ENCODE measurements at places on chromosomes 11 and 22. TPM values are rescaled to one million over a fixed set of nuclear protein-coding genes. Genes with fewer than 3 reads are reported as not detected.

GRCh38 chr11:95296165-95296564, 65.2 kb upstream of the SESN3 start:
- no peaks in the 10 kb centered on the region for H3K27me3 ChIP-seq
- no peak for DNase-seq
- H3K4me1 ChIP-seq: no peaks in the 10 kb centered on the region

GRCh38 chr11:133467686-133468085, 64.6 kb downstream of the OPCML start:
- no peaks in the 10 kb centered on the region for H3K4me1 ChIP-seq
- H3K4me3 ChIP-seq: no peak overlapping the region
- no peak overlapping the region for H3K27ac ChIP-seq
- peaks cover 4% of the 10 kb centered on the region for H3K27me3 ChIP-seq
- no peak for DNase-seq

DNA sequence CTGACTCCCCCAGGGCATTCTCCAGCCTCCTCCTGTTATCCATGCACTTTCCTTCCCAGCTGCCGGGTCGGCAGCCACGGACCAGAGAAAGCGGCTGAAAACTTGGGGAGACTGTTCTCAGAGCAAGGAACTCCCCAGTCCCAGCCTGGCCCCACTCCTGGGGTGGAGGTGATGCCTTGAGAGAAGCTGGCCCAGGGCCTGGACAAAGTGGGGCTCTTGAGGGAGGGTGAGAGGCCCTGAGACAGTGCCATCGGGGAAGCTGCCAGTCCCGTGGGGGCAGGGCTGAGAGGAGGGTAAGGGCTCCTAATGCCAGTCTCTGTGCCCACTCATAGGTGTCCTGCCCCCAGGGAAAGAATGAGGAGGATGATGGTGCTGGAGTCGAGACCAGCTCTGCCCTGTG, 53.8 kb downstream of the FLRT1 start:
- H3K27ac ChIP-seq: no peak overlapping the region
- DNase-seq: no peak
- no peaks in the 10 kb centered on the region for H3K36me3 ChIP-seq
- H3K27me3 ChIP-seq: no peaks in the 10 kb centered on the region
- peaks cover 3% of the 10 kb centered on the region for H3K4me1 ChIP-seq

DNA sequence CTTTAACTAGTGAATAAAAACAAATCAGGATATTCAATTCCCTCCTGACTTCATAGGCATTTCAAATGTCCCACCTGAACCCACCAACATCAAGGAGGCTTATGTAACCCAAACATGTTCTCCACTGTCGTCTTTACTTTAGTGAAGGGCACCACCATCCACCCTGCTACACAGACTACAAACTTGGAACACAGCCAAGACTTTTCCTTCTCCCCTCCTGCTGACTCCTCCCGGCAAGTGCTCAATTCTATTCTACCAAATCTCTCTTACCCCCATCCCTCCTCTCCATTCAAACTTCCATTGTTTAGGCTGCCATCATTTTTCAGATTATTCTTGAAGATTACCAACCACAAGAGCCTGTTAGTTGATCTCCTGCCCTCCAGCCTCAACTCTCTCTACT, 24.3 kb downstream of the SAAL1 start:
- H3K27ac ChIP-seq: no peak overlapping the region
- H3K4me3 ChIP-seq: no peak overlapping the region
- no peaks in the 10 kb centered on the region for H3K4me1 ChIP-seq
- no peaks in the 10 kb centered on the region for H3K36me3 ChIP-seq
- no peak for DNase-seq
- no peaks in the 10 kb centered on the region for H3K27me3 ChIP-seq

- H3K27me3 ChIP-seq: no peaks in the 10 kb centered on the region
- no peak overlapping the region for H3K4me3 ChIP-seq
- DNase-seq: no peak
- H3K27ac ChIP-seq: no peak overlapping the region
- H3K4me1 ChIP-seq: no peaks in the 10 kb centered on the region
- H3K36me3 ChIP-seq: no peaks in the 10 kb centered on the region
Measured at GRCh38 chr11:84963240-84963639, 663.9 kb downstream of the DLG2 start.

MS4A2 gene
- 0.79 TPM for total RNA-seq

MS4A3 gene
- not detected for total RNA-seq

DNA sequence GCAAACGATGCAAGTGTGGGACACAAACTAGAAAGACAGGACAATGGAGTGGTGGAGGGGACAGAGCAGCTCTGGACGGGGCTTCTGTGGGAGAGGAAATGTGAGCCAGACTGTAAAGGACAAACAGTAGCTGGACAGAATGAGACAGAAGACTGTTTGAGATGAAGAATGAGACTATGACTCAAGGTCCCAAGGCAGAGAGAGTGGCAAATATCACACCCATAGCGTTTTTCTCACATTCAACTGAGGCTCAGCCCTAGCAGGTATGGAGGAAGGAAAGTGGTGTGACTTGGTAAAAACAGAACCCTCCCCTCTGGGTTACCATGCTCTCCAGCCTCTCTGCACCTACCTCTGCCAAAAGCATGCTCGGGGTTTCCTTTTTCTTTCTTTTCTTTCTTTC, 96.5 kb downstream of the RPL27A start:
- H3K36me3 ChIP-seq: no peaks in the 10 kb centered on the region
- H3K27me3 ChIP-seq: no peaks in the 10 kb centered on the region
- H3K4me1 ChIP-seq: peaks cover 65% of the 10 kb centered on the region
- DNase-seq: no peak

DNA sequence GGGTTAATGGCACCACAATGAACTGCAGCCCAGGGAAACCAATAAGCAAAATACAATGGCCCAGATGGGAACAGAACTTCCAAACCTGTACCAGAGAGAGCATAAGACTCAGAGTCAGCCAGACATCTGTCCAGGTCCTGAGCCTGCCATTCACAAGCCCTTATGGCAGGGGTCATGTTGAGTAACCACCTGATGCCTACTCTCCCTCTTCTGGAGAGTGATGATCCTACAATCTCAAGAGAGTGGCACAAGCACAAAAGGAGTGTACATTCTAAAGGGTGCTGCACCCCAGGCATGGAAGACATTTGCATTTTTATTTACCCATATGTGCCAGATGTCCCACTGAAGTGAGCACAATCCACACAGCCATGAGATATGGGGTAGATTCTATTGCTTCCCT, 10.6 kb downstream of the TENM4 start:
- no peak overlapping the region for H3K27ac ChIP-seq
- H3K4me3 ChIP-seq: no peak overlapping the region
- DNase-seq: no peak

DNA sequence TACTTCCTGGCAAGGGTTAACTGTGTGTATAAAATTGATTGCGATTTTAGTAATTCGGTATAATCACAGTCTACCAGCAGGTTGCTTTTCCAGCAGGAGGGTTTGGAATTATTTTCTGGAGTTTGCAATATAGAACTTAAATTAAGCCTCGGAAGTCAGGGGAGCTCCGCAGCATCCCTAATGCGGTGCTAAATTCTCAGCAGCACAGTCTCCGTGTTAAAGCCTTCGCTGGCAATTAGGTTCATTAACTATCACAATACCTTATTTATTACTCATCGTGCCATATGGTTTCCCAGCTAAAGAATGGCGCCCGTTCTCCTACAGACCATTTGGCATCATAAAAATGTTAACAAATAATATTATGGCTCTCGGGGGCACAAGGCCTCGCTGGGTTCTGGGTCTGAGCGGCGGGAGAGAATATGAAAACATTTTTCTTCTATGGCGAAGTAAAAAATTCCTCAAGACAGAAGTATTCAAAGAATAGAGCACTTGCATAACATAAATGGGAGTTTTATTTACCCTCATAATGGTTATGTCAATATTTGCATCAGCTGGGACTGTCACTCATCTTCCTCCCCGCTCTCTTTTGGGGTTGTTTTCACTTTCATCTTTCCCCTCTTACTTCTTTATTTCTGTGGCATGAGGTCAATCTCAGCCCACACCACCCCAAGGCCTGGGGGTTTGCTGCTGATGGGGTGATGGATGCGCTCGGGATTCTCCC, 28.1 kb upstream of the ZBTB16 start:
- H3K4me1 ChIP-seq: peaks cover 8% of the 10 kb centered on the region
- no peak for DNase-seq
- H3K27ac ChIP-seq: no peak overlapping the region
- H3K36me3 ChIP-seq: no peaks in the 10 kb centered on the region
- no peak overlapping the region for H3K4me3 ChIP-seq

DNA sequence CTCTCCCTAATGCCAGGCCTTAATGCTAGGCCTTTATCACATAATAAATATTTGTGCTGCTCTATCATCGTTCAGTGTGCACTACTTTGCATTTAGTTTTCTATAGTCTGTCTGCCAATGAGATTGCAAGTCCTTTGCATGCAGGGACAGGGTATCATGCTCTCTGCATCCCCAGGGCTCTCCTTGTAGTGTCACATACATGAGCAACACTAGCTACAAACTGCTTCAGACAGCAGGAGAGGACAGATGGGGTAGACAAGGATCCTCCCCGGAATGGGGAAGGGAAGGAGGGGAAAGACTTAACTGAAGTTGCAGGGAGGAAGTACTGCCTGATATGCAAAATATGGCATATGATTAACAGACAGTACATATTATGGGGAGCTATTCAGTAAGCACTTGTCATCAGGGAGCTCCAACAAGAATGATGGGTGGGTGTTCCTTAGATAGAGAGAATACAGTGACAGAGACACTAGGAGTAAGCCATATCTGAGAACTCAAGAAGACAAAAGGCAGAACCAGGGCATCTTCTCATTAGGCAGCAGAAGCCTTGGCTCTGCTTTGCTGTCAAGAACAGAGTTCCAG, 42.8 kb downstream of the ZNF202 start:
- H3K27ac ChIP-seq: no peak overlapping the region
- no peak for DNase-seq
- peaks cover 11% of the 10 kb centered on the region for H3K4me1 ChIP-seq
- peaks cover 10% of the 10 kb centered on the region for H3K27me3 ChIP-seq
- no peaks in the 10 kb centered on the region for H3K36me3 ChIP-seq
- H3K4me3 ChIP-seq: no peak overlapping the region

DNA sequence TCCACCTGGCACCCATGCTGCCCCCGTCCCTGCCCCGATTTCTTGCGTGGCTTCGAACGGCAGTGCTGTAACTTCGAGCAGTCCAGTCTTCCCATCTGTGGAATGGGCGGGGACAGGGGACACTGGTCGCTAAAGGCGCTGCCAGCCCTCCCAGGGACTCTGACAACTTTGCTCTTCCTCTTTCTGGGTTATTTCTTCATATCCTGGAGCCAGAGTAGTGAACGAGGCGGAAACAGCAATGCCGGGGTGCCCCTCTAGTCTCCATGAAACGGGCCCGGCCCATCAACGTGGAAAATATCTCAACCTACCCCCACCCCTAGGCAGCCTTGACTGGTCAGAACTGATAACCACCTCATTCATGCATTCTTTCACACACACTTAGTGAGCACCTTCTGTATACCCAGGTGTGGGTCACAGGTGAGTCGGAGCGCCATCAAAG, 42.8 kb downstream of the TRIOBP start:
- H3K4me1 ChIP-seq: peaks cover 44% of the 10 kb centered on the region
- no peak for DNase-seq
- peak overlapping the region; percentile 10 for H3K4me3 ChIP-seq
- H3K36me3 ChIP-seq: no peaks in the 10 kb centered on the region

GRCh38 chr11:72712168-72712751, 38.0 kb upstream of the PDE2A start:
- no peak overlapping the region for H3K27ac ChIP-seq
- no peak overlapping the region for H3K4me3 ChIP-seq
- no peaks in the 10 kb centered on the region for H3K27me3 ChIP-seq
- DNase-seq: peak; percentile 62

SCARF2 gene
- 3.5 TPM for total RNA-seq

GRCh38 chr11:72391638-72392423, 42.5 kb downstream of the CLPB start:
- peaks cover 6% of the 10 kb centered on the region for H3K4me1 ChIP-seq
- no peaks in the 10 kb centered on the region for H3K27me3 ChIP-seq
- H3K4me3 ChIP-seq: no peak overlapping the region
- no peak overlapping the region for H3K27ac ChIP-seq
- no peaks in the 10 kb centered on the region for H3K36me3 ChIP-seq
- no peak for DNase-seq

- DNase-seq: peak; percentile 24
- H3K36me3 ChIP-seq: peaks cover 63% of the 10 kb centered on the region
- H3K4me3 ChIP-seq: no peak overlapping the region
- H3K27ac ChIP-seq: no peak overlapping the region
Measured at GRCh38 chr11:94849839-94850238, 81.7 kb downstream of the AMOTL1 start.

DNA sequence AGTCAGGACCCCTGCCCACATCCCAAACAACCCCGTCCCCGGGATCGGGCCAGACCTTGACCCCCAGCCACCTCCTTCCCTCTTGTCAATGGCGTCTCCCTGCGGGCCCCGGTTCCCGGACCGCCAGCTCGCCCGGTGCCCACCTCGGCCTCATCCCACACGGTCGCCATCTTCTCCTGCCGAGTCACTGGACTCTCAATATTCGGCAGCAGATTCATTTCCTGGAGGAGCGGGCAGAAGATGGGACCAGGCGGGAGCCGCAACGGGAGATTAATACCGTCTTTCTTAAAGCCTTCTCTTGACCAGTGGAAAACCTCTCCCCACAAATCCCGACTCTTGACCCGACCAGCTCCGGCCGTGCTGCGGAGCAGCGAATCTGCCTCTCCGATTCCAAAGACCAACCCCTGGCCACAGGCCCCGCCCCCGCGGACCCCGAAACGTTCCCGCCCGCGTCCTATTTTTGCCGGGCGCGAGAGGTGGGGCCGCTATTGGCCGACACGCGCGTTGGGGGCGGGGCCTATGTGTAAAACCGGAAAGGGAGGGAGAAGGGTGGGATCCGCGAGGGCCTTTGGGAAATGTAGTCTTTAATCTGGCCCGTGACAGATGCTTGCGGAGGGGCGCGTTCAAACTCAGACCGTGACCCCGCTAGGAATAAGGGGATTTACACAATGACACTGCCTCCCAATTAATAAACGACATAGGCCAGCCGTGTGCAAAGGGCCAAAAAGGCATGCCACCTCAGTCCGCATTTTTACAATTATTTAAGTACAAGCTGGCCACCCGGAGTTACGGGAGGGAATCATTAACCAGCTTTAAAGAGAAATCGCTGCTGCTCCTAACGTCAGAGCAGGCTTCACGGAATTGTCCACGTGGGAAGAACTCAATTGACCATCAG, at the start of gene PSMC3:
PSMC3 (minus strand) TSS at position 378 of the 895 bp plus-strand sequence; CDS start at position 218, 160 bp downstream.
- peak within 1 kb of the TSS; percentile 96 for H3K4me3 ChIP-seq
- peaks cover 39% of the 10 kb centered on the region for H3K36me3 ChIP-seq
- peak within 1 kb of the TSS; percentile 98 for H3K27ac ChIP-seq

DNA sequence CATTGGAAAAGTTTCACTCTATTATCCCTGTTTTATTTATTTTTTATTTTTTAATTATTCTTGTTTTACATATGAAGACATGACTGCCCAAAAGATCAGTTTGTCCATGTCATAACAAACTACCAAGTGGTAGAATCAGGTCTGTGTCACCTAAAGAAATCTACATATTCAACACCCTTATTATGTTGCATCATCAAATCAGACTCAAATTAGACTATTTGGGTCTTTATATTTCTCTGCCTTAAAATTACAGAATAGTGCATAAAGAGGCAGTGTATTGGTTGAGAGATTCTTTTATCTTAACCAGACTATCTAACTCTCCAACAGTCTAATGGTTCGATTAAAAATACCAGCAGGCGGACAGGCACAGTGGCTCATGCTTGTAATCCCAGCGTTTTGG, 18.5 kb upstream of the ATP5MG start:
- H3K4me3 ChIP-seq: no peak overlapping the region
- H3K27me3 ChIP-seq: no peaks in the 10 kb centered on the region
- H3K36me3 ChIP-seq: peaks cover 99% of the 10 kb centered on the region
- peaks cover 4% of the 10 kb centered on the region for H3K4me1 ChIP-seq
- H3K27ac ChIP-seq: no peak overlapping the region

HBD gene
- total RNA-seq: not detected

C1QTNF4 gene
- total RNA-seq: 0.37 TPM

GRCh38 chr11:28708075-28708474, 599.9 kb downstream of the METTL15 start:
- no peak overlapping the region for H3K27ac ChIP-seq
- H3K4me3 ChIP-seq: no peak overlapping the region
- H3K27me3 ChIP-seq: no peaks in the 10 kb centered on the region
- H3K4me1 ChIP-seq: no peaks in the 10 kb centered on the region
- H3K36me3 ChIP-seq: no peaks in the 10 kb centered on the region

Measured in heart right ventricle (tissue), 16 donors.